Choroid plexus epithelial cell (primary cell): ENCODE measurements at places on chromosomes 3 and 15.
A peak's percentile ranks its signal among the peaks of the same experiment; 100 is the strongest.

GRCh38 chr3:114649331-114649730 lies 355.5 kb downstream of the TIGIT start:
- peak; percentile 69 for DNase-seq

DNA sequence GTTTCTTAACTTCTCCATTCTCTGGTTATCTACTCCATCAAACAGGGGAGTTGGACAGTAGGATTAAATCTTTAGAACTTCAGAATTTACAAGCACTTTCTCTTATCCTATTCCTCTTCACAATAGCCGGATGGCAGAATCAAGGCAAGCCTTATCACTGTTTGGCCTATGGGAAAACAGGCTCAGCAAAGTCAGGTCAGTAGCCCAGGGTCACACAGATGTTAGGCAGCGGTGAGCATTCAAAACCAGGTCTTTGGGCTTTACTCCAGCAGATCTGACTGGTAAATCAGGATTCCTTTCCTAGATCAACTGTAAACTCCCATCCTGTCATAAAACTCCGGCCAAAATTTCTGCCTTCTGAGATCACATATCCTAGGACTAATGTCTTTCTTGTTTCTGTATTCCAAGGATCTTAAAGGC lies 258.4 kb downstream of the OPA1 start:
- no peak for DNase-seq

DNA sequence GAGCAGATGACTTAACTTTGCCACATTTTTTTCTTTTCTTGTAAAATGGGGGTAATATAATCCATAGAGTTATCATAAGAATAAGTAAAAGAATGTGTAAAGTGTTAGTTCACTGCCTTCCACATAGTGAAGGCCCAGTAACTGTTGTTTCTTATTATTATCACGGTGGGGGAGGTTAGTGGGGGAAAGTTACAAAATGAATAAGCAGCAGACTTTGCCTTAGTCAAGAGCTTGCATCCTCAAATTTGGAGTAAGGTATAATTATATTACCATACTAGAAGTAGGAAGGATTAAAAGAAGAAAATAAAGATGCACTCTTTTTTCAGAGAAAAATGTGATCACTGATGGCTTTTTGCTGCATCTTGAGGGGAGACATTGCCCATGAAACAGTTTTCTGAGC lies 247.6 kb downstream of the PTPRG start:
- no peak for DNase-seq

GRCh38 chr3:8506571-8507061 lies 5.0 kb downstream of the LMCD1 start:
- DNase-seq = no peak

DNA sequence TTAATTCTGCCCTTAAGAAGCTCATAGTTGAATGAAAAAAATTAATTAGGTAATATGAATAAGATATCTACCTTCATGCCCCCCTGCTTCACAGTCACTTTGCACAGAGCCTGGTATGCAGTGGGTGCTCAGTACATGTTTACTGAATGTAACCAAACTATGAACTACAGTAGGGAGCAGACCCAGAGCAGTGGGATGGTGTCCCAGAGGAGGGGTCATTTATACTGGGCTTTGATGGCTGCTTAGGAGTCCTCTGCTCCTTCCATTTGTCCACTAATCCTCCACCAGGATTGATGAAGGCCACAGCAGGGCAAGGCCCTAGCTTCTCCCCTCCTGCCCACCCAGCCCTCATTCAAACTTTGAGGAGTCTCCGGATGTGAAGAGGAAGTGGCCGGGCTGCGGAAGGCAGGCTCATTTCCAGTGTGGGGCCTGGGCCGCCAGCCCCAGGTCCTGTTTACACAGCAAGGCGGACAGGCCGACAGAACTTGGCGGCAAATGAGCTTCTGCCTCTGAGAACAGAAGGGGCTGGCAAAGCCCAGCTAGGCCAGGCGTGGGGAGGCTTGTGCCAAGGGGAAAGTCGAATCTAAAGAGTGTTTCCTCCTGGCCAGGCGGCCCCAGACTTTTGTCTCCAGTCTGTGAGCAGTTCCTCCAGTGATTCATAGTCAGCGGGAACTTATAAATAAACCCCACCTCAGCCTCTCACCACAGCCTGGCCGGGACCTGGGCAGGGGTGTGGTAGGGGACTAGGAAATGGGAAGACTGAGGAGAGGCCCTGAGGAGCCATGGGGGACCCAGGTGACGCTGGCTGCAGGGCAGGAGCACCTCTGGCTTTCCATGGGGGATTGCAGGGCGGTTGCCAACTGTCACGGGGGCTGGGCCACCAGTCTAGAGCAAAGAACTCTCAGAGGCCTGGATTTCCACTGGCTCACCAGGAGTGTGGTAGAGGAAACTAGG lies 51.6 kb upstream of the LCTL start:
- peak; percentile 77 for DNase-seq

- peak; percentile 72 for DNase-seq
Observed at GRCh38 chr15:70473581-70474370, 289.6 kb downstream of the UACA start.

GRCh38 chr3:59872128-59872527 lies 822.3 kb upstream of the CFAP20DC start:
- DNase-seq = no peak

DNA sequence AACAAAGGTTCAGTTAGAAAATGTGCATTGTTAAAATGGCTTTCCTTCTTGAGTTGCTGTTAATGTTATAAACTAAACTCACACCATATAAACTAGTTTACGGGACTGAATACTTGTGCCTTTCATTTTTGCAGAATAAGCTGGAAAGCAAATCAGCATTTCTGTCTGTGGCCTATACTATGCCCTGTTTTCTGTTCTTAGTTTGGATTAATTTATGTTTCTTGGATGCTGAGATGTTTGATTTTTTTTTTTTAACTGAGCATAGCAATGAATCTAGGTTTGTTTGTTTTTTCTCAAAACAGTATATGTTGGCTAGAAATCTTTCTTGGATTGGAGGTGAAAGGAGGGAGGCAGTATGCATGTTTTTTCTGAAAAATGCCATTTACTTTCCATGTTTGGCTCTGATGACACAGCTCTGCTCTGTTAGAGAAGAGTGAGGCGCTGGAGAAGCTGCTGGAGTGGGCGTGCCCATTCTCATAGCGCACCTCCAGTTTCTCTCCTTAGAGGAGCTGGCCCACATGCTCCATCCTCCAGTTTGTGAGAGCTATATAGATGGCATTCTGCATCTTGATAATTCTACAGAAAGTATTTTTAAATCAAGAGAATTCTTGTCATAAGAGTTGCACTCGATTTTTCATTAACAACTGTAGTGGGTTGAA lies 423.6 kb upstream of the TPM1 start:
- DNase-seq = no peak

DNA sequence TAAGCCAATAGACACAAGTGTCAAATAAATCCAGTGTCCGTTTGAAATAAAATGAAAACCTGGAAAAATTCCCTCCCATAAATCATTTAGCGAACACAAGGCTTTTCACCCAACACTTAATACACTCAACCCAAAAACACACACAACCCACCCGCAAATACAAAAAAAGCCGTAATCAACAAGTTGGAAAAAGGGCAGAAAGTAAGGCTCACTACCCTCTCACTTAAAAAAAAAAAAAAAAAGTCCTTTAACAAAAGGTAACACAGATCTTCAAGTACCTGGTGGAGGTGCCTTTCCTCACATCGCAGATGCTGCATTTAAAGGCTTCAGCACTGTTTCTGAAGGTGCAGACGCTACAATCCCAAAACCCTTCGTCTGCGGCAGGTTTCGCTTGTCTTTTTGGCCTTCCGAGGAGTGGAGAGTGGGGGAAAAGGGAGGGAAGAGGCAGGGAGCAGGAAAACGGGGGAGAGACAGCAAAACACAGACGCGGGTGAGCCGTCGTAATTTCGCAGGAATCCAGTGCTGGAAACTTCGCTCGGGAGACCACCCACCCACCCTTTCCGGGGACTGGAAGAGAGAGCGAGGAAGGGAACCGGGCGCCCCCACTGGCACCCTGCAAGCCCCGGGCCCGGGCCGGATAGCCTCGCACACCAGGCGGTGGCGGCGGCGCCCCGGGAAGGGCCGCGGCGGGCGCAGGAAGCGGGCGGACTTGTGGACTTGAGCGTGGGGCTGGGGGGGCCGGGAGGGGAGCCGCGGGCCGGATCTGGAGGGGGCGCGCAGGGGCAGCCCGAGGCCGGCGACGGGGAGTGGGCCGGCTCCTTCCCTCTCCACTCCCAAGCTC lies 401.8 kb downstream of the SHQ1 start:
- DNase-seq = peak; percentile 31

GRCh38 chr15:66760097-66760967 lies 58.3 kb downstream of the SMAD6 start:
- DNase-seq = no peak

DNA sequence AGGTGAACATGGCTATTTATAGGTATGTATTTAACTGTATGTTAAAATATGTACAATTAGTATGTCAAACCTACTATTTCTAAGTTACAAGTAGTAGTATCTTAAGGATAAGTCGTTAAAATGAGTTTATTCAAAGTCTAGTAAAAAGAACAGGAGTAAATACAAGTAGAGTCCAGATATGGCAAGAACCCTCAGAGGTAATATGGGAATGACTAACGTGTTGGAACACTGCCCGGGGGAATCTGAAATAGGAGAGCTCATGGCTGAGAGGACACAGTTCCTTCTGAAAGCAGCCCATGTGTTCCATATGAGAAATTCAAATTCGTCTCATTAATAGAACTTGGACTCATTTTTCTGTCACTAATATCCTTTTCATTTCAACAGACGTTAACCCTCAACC lies 158.8 kb downstream of the CLSTN2 start:
- DNase-seq = peak; percentile 88
